Thoracic aorta (tissue), 2 donors: ENCODE measurements at places on chromosomes 1 and 21. TPM values are rescaled to one million over a fixed set of nuclear protein-coding genes. Genes with fewer than 3 reads are reported as not detected.

TLR5 gene
- 20.2 TPM for total RNA-seq

KCNA3 gene
- 3.9 TPM for total RNA-seq

IGSF3 gene
- 1.5 TPM for total RNA-seq

KMO gene
- total RNA-seq, result 0.63 TPM

DNAJC28 gene
- total RNA-seq, result 1.5 TPM

KCNJ15 gene
- total RNA-seq, result 0.41 TPM

ADGRL2 gene
- 67.2 TPM for total RNA-seq

- H3K36me3 ChIP-seq, result no peaks in the 10 kb centered on the region
- no peak overlapping the region for H3K27ac ChIP-seq
- no peaks in the 10 kb centered on the region for H3K27me3 ChIP-seq
- H3K4me3 ChIP-seq, result no peak overlapping the region
- H3K4me1 ChIP-seq, result no peaks in the 10 kb centered on the region
These were observed 101.7 kb upstream of the KIAA0040 start for GRCh38 chr1:175294179-175294756.

GRCh38 chr1:76921590-76921989 is 54.3 kb downstream of the ST6GALNAC5 start:
- H3K27me3 ChIP-seq, result no peaks in the 10 kb centered on the region
- H3K4me3 ChIP-seq, result no peak overlapping the region
- H3K27ac ChIP-seq, result no peak overlapping the region

DNA sequence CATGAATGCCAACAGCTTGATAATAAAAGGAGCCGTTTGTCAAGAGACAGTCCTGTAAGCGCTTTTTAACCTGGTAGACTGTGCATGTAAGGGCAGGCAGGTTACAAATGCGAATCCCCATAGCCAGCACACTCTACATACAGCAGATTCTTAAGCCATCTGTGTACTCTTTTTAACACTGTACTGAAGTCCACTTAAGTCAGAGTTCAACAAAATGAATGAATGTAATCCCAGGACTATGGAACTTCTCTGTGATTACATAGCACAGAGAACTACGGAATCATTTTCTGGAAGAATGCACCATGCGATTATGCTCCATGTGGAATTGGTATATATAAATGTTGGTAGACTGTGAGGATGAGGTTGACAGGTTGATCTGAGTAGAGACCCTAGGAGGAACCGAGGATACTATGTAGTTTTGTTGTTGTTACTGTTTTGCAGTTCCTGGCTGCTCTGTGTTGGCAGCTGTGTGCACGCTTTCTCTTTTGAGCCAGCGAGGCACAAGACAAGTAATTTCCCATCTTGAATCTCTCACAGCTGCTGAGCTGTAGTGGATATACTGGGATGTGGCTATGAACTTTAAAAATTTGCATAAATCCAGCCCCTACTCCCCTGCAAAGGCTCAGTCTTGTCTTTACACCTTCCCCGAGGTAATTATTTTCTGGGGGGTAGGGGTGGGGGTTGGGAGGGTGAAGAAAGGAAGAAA is 21.9 kb downstream of the LRRC8D start:
- no peak overlapping the region for H3K27ac ChIP-seq
- no peaks in the 10 kb centered on the region for H3K27me3 ChIP-seq
- DNase-seq, result no peak
- peaks cover 14% of the 10 kb centered on the region for H3K4me1 ChIP-seq
- no peaks in the 10 kb centered on the region for H3K36me3 ChIP-seq
- peak overlapping the region; percentile 85 for H3K4me3 ChIP-seq

DNA sequence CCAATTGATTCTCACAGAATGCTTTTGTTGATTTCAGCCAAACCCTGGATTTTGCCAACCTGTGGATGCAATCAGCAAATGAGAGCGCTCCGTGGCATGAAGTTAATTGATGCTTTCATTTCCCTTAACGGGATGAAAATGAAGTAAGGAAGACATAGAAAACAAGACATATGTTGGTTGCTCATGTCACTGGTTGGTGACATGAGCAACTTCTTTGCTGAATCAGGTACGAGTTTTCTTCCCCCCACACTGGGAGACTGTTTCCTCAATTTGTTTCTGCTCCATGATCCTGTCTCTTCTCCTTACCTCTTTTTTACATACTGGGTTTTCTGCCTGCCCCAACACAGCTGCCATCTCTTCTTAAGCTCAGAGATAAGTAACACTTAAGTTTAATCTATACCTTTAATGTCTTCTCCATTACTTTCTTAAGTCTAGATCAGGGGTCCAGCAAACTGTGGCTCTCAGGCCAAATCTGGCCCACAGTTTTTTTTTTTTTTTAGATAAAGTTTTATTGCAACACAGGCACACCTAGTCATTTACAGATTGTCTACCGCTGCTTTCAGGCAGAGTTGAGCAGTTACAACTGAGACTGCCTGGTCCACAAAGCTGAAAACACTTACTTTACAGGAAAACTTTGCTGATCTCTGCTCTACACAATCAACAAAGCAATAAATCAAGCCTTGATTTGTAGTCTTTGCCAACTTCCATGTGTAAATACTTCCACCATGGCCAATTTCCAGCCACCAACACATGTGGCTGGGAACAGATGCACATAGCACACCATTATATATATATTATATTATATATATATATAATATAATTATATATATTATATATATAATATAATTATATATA is 13.3 kb downstream of the GPR157 start:
- DNase-seq, result no peak
- no peaks in the 10 kb centered on the region for H3K36me3 ChIP-seq

DNA sequence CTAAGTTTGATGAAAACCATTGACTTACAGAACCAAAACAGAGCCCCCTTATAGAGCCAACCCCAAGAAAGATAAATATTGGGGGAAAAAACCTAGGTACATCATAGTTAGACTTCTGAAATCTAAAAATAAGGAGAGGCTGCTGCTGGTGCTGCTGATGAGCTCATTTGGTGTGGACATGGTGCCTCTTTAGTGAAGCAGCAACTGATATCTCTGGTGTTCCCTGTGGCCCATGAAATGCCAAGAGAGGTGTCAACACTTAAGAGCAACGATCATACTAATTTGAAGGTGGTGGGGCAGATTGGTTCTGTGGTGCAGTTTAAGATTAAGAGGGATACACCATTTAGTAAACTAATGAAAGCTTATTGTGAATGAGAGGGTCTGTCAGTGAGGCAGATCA is 35.9 kb downstream of the ST3GAL3 start:
- H3K4me1 ChIP-seq, result no peaks in the 10 kb centered on the region
- no peak overlapping the region for H3K4me3 ChIP-seq
- DNase-seq, result no peak
- no peaks in the 10 kb centered on the region for H3K36me3 ChIP-seq

GRCh38 chr1:209607795-209608178 is 24.3 kb downstream of the CAMK1G start:
- no peaks in the 10 kb centered on the region for H3K27me3 ChIP-seq
- DNase-seq, result no peak
- H3K36me3 ChIP-seq, result no peaks in the 10 kb centered on the region
- no peaks in the 10 kb centered on the region for H3K4me1 ChIP-seq

DNA sequence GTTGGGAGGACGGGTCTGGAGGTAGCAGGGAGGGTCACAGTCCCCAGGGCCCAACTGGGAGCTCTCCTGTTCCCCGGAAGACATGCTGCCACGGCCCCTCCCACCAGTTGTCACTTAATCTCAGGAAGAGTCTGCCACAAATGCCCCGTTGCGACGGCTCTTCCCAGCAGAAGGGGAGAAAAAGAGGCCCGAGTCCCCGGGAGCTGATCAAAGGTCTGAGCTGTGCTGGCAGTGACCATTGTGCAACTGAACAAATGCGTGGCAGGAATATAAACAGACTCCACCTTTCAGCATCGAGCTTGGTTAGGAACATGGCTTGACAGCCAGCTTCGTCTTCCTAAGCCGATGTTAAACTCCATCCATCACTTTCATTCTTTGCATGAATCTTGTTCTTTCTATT is 27.8 kb upstream of the ZBTB21 start:
- no peaks in the 10 kb centered on the region for H3K27me3 ChIP-seq
- peaks cover 7% of the 10 kb centered on the region for H3K4me1 ChIP-seq
- DNase-seq, result no peak

GRCh38 chr1:103949779-103950178 is 200.1 kb downstream of the AMY1C start:
- no peak for DNase-seq
- no peaks in the 10 kb centered on the region for H3K27me3 ChIP-seq
- H3K36me3 ChIP-seq, result no peaks in the 10 kb centered on the region
- H3K4me1 ChIP-seq, result no peaks in the 10 kb centered on the region
- H3K4me3 ChIP-seq, result no peak overlapping the region
- H3K27ac ChIP-seq, result no peak overlapping the region

DNA sequence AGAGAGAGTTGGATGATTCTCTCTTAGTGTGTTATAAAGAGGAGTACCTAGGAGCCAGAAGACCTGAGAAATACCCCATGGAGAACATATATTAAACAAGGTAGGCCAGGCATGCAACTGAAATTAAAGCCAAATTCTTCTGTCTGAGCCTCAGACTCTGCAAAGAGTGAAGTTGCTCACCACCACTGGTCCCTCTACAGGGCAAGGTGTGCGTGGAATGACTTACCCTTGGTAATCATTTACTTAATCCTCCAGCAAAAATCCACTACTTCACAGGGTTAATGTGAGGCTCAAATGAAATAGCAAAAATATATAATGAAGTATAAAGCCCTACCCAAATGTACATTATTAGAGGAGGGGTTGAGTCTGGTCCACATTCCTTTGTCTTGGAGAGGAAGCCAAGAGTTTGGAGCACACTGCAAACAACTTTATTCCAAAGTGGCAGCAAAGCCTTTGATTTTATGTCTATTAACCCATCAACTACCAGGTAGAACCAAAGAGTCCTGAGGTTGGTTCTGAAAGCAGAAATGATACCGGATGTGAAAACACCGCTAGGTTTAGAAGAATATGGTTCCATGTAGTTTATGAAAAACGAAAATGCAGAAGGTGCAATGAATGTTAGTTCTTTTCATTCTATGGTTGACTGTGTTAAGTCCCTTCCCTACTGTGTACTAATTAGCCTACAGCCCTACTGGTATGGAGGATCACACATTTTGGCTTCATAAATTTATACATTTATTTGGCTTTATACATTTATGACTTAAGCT is 8.5 kb downstream of the SSR2 start:
- no peaks in the 10 kb centered on the region for H3K4me1 ChIP-seq
- H3K27ac ChIP-seq, result no peak overlapping the region
- H3K27me3 ChIP-seq, result no peaks in the 10 kb centered on the region
- H3K4me3 ChIP-seq, result no peak overlapping the region
- H3K36me3 ChIP-seq, result peaks cover 64% of the 10 kb centered on the region

DNA sequence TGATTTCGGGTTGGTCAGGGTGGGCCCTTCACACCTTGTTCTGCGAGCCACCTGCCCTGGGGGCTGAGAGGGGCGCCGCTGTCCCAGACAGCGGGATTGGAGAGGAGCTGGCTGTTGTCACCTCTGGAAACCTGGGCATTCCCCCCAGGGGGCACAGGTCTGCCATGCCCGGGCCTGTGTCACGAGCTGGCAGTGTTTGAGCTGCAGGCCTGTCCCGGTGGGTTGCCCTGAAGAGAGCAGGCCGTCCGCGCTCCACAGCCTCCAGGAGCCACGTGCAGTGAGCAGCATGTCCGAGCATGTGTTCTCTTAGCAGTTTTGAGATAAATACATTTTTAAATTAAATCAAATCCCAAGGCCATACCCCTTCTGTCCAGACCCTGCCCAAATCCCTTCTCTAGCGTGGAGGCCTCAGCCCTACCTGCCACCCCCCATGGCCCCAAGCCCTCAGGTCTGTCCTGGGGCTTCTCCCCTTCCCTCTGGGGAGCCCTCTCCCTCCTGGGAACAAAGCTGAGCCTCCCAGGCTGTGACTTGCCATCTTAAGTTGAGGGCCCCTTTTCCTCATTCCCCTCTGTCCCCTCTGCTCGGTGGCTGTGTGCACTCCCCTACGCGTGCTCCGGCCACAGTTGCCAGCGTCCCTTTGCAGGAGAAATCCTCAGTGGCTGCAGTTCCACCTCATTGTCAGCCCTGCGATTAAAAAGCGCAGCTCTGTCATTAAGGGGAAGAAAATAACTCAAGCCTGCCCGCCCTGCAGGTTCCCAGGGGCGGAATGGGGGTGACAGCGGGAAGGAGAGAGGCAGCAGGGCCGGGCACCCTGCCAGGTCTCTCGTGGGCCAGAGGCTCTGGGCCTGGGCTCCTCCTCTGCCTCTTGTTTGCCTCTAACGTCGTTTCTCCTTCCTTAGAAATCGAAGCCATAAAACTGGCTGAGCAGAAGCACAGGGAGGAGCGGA is 26.6 kb downstream of the SLX9 start:
- H3K36me3 ChIP-seq, result peaks cover 6% of the 10 kb centered on the region
- no peaks in the 10 kb centered on the region for H3K27me3 ChIP-seq
- H3K4me1 ChIP-seq, result peaks cover 45% of the 10 kb centered on the region
- peak overlapping the region; percentile 52 for H3K4me3 ChIP-seq

DNA sequence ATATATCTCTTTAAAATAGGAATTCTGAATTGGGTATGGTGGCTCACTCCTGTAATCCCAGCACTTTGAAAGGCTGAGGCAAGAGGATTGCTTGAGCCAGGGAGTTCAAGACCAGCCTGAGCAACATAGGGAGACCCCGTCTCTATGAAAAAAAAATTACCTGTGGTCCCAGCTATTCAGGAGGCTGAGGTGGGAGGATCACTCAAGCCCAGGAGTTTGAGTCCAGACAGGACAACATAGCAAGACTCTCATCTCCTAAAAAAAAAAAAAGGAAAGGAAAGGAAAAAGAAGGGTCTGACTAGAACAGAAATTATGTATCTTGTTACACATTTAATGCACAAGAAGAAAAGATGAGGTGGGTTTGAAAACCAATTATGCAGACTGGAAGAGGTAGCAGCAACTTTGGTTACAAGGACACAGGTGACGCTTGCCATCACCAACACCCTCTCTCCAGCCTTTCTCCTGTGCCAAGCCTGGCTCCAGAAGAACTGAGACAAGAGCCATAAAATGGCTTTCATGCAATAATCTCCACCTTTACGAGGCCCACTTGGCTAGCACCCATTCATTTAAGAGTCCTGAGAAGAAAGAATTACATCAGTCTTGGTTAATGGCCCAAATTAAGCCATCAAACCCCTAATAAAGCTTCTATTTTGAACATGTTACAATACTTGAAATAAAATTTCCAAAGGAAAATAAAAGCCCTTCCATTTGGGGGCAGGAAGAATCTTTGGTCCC is 4.8 kb upstream of the SELENBP1 start:
- H3K27ac ChIP-seq, result no peak overlapping the region
- peaks cover 11% of the 10 kb centered on the region for H3K4me1 ChIP-seq
- H3K4me3 ChIP-seq, result no peak overlapping the region
- no peaks in the 10 kb centered on the region for H3K27me3 ChIP-seq

DNA sequence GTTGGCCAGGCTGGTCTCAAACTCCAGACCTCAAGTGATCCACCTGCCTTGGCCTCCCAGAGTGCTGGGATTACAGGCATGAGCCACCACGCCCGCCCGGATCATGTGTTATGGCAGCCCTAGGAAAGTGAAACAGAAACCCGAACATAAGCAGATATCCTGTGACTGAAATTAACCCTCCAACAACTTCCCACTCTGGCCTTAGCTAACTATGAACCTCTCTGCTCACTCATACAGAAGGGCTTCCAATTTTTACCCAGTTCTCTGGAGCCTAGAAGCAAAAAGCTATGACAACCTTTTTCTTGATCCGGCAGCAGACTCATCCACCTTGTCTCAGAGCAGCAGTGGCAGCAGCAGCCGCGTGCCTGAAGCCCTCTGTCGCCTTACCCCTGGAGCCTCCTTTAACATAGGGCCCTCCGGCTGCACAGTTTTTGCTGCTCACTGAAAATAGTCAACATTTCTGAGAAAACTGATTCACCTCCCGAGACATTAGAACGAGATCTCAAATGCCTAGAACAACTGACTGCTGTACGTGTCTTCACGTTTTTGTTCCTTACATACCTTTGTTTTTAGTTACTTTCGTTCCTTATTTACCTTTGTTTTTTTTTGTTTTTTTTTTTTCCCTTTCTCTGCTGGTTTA is 9.3 kb downstream of the CBR1 start:
- no peaks in the 10 kb centered on the region for H3K27me3 ChIP-seq
- H3K4me1 ChIP-seq, result no peaks in the 10 kb centered on the region
- DNase-seq, result no peak
- H3K27ac ChIP-seq, result no peak overlapping the region
- no peak overlapping the region for H3K4me3 ChIP-seq
